ENCODE measurements at places on chromosomes 4 and X.

GRCh38 chr4:56240554-56241174, 146.6 kb downstream of the AASDH start:
- no peak for DNase-seq

DNA sequence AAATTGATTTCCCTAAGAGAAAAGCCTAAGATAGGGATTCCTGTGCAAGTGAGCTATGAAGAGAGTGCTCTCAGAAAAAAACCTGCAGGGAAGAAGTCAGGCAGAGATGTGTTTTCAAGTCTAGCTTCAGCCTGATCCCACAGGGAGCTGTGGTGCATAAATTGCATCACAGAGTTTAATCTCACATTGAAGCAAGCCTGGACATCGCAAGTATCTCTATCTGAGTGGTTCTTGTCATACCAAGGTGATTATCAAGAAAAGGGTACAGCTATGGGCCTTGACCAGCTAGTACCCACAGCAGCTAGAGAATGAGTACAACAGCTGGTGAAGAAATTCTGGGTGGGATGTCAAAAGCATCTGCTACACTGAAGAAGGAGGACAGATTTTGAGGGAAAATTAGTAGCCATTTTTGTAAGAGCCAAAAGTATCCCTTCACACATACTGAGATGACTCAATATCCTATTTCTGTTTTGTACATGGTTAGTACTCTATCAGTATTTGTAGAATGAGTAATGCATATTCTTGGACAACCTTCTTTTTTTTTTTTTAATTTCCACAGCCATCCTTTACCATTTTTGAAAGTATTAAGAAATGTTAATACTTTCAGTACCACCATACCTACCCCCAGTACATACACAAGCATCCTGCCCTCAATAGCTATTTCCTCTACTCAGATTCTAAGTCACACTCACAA, 708.9 kb downstream of the IL1RAPL1 start:
- no peak for DNase-seq

GRCh38 chrX:133440081-133440796, 24.9 kb upstream of the GPC4 start:
- peak; percentile 72 for DNase-seq

GRCh38 chrX:53073115-53073586, 9.0 kb upstream of the TSPYL2 start:
- peak; percentile 33 for DNase-seq

DNA sequence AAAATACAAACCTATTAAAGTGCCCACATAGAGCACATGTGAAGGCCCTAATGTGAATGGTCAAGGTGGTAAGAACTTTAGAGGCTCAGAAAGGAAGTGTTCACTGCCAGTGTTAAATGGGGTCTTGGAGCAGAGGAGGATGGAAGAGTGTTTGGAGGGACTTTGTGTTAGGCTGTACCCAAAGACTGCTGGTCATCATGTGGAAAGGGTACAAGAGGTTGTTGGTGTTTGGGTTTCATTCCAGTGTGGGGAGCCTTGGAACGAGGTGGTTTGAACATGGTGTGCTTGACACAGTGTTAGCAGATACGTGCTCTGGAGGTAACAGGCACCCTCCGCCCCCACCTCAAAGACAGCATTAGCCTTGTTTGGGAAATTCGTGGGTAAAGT, 73.1 kb downstream of the RAPGEF2 start:
- no peak for DNase-seq

GRCh38 chr4:53916431-53916889, 147.9 kb downstream of the CHIC2 start:
- no peak for DNase-seq

DNA sequence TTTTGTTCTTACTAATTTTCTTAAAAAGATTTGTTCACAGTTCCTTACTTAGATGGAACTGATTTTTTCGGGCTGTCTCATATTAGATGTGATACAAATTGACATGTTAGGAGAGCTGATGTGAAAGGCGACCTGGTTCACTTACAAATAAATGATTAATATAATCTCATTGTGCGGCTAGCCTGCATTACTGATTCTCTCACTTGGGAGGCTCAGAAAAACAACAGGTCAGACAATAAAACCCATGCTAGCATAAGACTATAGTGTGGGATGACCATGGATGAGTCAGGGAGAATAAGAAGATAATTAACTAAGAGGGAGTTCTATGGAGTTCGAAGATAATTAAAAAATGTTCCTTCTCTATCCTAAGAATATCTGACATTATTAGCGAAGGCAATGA, 40.8 kb downstream of the RTL9 start:
- no peak for DNase-seq

GRCh38 chr4:142365391-142365790, 480.7 kb downstream of the INPP4B start:
- DNase-seq = no peak

DNA sequence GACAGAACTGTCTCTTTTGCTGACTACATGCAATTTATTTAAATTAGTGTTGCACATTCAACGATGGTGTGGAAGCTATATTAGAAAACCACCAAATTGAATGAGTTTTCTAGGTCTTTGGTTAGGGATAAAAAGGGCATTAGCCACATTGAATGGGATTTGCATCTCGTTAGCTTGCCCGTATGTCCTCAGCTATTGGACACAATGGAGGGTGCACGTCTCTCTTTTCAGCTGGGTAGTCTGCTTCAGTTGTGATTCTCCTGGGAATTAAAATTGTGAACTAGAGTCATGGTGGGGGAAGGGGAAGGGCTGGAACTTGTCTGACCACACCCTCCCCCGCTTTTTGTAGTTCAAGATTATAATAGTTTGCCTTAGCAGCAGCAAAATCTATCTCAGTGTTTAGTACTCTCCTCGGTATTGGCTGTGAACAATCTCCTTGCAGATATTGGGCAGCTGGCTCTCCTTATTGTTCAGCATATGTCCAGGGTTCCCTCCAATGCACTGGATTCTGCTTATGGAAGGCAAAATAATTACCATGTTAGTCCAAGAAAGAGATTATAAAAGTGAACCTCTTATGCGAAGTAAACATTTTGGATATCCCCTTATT, 23.3 kb downstream of the TRIM2 start:
- no peak for DNase-seq

DNA sequence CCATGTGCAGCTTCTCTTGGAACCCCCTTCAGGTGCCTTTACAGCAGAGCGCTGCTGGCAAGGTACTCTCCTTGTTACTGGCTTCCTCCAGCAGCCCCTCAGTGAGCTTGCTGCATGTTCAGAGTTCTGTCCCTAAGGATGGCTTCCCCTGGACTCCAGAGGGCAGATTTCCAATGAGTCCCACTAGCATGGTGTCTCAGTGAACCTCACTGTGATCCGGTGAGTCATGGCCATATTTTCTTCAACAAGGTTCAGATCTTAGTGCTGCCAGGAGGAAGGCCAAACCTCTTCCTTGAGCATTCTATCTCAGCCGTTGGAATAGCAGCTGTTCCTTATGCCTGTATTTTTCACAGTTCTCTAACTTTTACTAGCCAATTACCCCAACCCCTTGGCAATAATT, 98.8 kb downstream of the CASK start:
- no peak for DNase-seq

GRCh38 chr4:45453258-45453853, 670.5 kb downstream of the GABRG1 start:
- DNase-seq = peak; percentile 79

GRCh38 chr4:48234575-48234974, 35.1 kb downstream of the TEC start:
- no peak for DNase-seq

DNA sequence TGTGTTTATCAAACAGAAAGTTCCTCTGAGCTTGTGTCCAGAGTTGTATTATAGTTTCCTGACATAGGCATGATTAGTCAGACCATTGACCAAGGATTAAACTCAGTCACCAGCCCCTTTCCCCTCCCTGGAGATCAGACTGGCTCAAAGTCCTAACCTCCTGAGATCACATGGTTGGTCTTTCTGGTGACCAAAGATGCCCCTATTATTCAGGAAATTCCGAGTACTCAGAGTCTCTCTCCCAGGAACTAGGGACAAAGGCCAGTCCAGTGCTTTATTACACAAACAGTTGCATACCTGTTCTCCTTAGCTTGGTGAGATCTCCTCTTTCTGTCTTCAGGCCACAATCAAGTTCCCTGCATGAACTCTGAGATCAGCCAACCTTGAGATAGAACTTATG, 14.5 kb upstream of the ENPP6 start:
- DNase-seq = no peak

- no peak for DNase-seq
Measured at GRCh38 chrX:129641469-129641868, 13.3 kb downstream of the APLN start.

DNA sequence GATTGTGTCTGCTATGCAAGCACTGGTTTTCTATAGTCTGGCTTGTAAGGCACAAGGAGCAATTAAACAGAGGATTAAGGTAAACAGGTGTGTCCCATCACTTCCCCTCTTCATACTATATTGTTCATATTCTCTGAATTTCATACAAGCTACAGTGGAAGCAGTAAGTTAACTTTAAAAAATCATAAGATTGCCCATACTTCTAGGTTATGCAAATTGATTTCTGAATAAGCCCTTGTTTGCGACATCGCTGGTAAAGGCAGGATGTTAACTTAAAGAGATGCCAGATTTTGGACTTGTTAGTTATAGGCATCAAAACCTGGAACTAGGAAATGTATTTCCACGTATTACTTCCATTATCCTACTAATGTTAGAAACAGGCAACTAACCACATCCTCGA, 1.0 kb upstream of the TMEM131L start:
- DNase-seq = no peak

DNA sequence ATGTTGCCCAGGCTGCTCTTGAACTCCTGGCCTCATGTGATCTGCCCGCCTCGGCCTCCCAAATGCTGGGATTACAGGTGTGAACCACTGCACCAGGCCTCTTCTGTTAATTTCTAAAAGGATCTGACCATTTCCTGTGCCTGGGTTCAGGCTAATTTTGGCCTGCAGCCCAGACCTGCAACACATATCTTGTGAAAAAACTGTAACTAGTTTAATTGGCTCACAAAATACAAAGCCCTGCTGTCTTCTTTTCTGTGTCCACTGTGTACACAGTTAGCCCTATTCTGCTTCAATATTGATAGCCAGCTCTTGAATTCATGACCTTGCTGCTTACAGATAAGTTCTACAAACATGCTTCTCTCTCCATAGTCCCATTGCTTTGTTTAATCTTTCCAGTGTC, 753.5 kb downstream of the PDHA2 start:
- DNase-seq = no peak

GRCh38 chr4:132542228-132542627, 606.9 kb upstream of the PCDH10 start:
- DNase-seq = no peak

DNA sequence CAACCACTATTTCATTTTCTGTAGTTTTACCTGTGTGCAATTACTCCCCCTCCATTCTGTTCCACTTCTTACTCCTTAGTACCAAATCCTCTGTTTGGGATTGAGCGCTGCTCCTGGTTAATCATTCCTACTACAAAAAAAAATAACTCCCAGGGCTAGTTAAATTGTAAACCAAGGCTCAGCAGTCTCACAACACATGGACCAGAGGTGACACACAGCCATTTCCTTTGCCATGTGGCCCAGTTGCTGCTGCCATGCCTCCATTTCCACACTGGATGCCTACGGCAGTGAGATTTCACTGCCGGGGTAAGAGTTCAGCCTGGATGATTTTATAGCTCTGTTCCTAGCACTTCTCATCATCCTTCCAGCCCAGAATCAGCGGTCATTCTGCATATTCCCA, 107.2 kb downstream of the AKAP4 start:
- DNase-seq = no peak

- no peak for DNase-seq
Measured at GRCh38 chr4:6926681-6927478, 17.3 kb downstream of the TBC1D14 start.

- DNase-seq = no peak
Measured at GRCh38 chrX:110055616-110056015, 52.7 kb downstream of the TMEM164 start.

GRCh38 chr4:47334652-47335051, 128.8 kb downstream of the COMMD8 start:
- DNase-seq = no peak

- peak; percentile 30 for DNase-seq
Measured at GRCh38 chrX:129842510-129843208, 1.0 kb downstream of the ZDHHC9 start.

DNA sequence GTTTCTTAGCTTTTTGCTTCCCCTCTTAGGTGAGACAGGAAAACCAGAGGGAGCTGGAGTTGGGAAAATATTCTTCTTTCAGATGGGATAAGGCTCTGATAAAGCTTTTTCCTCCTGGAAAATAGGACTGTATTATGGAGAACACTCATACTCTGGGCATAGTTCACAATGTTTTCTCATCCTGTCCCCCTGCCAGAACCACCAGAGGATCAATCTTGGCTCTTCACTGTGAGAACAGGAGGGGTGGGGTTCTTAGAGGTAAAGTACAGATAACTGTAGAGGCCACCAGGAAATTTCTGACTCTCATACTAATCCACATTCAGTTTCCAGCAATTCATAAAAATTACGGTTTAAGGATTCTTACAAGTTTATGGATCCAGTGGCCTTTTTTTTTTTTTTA, 661.8 kb upstream of the MAGEB2 start:
- no peak for DNase-seq

DNA sequence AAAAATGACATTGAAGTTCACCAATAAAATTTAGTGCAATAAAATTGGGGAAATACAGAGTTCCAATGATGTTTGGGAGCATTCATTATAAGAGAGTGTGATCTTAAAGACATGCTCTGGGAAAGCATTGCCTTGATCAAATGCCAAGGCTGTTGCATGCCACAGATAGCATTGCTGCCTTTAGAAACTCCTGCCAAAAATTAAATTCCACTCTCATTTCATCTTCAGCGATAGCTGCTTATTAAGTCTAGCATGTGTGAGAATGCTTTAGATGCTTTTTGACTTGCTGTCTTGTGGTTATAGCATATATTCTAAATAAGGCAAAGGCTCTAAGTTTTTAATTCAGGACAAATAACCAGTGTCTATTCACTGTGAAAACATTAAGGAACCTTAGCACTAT, 49.3 kb downstream of the NPNT start:
- no peak for DNase-seq

DNA sequence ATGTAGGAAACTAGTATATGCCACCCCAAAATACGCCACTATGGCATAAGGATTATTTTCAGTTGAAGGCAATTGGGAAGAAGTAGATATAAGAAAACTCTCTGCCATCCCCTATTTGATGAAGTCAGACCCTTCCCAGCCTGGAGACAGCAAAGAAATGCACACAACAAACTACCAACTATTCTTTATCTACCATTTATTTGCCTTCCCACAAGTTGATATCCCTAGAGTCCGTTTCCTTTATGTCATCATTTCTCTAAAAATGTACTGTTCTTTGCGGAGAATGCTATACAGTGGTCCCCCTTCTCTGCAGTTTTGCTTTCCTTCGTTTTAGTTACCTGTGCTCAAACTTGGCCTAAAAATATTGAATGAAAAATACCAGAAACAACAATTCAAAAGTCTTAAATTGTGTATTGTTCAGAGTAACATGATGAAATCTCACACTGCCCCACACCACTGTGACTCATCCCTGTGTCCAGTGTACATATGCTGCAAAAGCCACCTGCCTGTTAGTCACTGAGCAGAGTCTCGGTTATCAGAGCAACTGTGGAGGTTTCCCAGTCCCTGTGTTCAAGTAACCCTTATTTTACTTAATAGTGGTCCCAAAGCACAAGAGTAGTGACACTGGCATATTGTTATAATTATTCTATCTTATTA, 152.3 kb downstream of the WDFY3 start:
- DNase-seq = no peak

GRCh38 chr4:94590493-94590892, 138.8 kb downstream of the PDLIM5 start:
- DNase-seq = no peak

Measured in GM23338 (cell line).